ENCODE measurements at places on chromosomes 7 and 10.

DNA sequence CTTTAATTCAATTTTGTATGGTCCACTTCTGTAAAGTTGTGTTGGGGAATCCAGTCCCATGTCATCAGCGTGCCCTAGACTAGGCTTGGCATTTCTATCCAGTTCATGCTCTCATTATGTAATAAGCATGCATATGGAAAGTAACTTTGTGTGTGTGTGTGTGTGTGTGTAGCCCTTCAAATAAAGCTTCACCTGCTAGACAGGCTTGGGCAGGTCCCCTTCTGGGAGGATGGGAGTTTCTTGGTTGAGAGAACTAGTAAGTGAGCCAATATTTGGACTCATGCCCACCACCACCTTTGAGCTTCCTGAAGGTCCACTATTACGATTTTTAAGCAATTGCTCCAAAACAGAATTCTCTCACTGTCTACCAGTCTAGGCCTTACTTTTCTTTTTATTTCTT, 6.9 kb downstream of the BZW2 start:
- no peak for DNase-seq

GRCh38 chr10:29530112-29530976, 104.4 kb downstream of the SVIL start:
- DNase-seq = no peak

DNA sequence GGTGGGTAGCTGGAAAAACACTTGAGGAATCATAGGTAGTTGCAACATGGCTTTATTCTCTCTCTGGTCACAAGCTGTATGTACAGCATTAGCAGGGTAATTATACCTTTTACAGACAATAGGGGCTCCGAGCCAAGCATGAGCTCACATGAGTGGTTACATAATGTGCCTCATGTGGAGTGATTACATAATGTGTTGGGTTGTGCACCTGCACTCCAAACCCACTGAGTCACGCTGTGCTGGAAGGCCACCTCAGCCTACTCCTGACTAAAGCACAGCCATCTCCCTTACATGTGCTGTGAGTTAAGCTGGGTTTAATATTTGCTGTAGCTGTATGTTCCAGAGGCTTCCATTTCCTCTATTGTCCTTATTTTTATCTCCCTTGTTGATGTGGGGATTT, 348.7 kb upstream of the SEMA3C start:
- DNase-seq = peak; percentile 52

DNA sequence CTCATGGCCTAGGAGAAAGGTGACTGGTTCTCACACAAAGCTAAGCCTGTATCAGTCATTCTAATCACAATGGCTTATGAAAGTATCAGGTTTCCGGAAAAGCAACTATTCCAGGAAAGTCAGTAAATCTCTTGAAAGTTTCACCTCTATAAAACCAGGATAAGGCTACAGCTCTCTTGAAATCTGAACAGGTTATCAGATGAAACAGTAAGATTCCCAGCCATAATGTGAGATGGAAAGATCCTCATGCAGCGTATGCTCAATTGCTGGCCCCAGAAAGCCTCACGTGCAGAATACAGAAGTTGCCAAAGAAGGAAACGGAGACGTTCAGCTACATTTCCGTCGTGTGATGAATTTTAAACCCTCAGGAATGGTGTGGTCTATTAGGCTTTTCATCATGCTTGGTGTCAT, 90.0 kb downstream of the PFKFB3 start:
- DNase-seq = peak; percentile 64

DNA sequence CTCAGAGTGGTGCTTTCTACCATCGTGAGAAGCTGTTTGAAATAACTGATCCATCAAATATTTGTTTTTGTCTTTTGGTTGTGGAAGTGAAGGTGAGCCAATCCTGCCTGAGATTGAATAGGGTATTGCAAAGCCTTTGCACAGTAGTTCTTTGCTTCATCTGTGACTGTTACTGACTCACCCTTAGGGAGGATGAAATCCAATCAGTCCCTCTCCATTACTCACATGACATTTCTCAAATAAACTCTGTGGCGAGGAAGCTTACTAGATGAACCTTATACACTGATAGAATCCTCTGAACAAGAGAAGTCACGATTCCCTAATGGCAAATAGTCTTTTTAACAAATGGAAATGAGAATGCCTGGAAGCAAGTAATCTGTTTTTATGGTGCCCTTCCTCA, 31.9 kb downstream of the HEPACAM2 start:
- DNase-seq = peak; percentile 38

DNA sequence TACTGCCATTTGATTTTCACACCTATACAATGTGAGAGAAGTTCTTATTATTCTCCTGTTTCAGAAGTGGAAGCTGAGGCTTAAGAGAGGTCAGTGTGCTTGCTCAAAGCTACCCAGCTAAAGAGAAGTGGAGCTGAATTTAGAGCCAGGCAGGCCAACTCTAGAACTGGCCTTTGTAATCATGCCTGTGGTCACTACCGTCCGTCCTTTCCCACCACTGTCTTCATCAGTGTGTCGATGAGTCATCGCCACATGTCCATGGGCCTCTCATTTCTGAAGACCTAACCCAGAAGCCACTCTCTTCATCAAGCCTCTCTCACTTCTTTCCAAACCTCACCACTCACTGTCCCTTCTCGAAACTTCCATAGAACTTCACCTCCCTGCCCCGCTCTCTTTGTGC, 237.8 kb downstream of the KIAA1217 start:
- DNase-seq = peak; percentile 97

Measured in amniotic epithelial cell (primary cell).